Naive thymus-derived CD4-positive, alpha-beta T cell (primary cell): ENCODE measurements at places on chromosomes 7 and 10.

DNA sequence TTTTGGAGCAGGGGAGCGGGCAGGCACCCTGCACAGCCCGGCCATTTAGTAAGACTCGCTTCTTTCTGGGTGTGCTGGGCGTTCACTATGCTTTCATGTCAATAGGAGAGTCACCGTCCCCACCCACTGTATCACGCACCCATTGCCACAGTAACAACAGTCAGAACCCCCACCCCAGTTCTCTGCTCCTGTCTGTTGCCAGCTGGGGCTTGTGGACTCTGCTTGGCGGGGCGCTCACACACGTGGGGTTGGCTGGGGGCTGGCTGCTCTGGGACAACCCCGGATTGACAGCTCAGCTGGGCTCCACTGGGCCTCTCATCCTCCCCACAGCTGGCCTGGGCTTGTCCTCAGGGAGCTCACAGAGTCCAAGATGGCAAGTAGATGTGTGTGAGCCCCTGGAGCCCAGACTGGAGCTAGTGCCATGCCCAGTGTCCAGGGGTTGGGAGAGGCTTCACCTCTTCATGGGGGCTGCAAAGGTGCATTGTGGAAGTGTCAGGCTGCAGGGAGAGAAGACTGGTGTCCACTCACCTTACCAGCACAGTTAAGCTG lies 59.6 kb downstream of the GLRX3 start:
- no peak for DNase-seq

- DNase-seq = no peak
Measured at GRCh38 chr7:158876984-158877383, 20.6 kb downstream of the DYNC2I1 start.

- DNase-seq = peak; percentile 38
Measured at GRCh38 chr10:73771722-73772280, 10.0 kb upstream of the CHCHD1 start.

GRCh38 chr7:23218196-23218595 lies 28.4 kb upstream of the GPNMB start:
- no peak for DNase-seq

DNA sequence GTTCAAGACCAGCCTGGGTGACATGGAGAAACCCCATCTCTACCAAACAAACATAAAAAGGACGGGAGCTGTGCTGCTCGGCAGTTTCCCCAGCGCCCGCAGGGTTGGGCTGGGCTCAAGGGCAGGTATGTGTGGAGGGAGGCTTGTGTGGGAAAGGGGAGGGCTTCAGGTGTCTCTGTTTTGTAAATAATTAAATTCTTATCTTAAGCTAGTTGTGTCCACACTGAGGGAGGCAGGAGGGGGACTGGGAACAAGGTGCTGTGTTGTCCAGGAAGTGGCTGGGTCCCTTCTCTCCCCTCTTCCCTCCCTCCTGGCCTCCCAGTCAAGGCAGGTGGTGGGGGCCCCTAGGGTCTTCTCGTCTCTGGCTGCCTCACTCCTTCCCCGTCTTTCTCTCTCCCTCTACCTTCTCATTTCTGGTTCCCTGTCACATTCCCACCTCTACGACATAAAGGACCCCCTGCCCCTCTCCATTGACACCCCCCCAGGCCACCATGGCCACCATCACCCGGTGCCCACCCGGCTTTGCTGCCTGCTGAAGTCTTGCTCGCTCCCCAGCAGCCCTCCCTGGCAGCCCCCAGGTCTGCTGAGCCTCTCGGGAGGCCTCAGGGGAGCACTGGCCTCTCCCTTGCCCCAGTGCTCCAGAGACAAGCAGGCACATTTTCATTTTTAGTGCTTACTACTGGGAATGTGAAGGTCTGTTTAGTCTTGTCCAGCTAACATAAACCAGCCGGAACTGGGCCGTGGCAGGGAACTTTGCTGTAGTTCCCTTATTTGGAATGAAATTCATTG lies 19.3 kb downstream of the NEURL1 start:
- DNase-seq = no peak

GRCh38 chr7:110868458-110868857 lies 222.5 kb upstream of the LRRN3 start:
- DNase-seq = no peak

GRCh38 chr7:91710881-91711280 lies 169.6 kb downstream of the MTERF1 start:
- DNase-seq = no peak

DNA sequence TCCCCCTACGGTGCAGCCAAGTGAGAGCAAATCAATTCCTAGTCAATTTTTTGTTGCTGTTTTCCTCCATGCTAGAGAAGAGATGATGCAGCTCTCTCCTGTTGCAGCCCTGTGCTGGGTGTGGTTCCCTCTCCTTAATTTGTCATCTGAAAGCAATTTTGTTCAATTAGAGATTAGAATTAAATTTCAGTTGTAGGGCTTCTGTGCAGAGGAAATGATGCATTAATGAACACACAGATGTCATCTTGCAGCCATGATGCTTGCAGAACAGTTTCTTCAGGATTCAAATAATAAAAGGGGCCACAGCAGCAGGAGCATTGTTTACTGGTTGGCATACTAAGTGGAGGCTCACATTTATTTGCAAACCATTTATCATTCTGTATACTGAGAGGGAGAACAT lies 266.0 kb downstream of the AUTS2 start:
- DNase-seq = no peak

- DNase-seq = no peak
Measured at GRCh38 chr10:133422807-133423771, 1.3 kb downstream of the SPRN start.
